ENCODE measurements at places on chromosomes 13 and 19.

GRCh38 chr13:99157046-99157445 is 43.6 kb upstream of the UBAC2 start:
- no peak for DNase-seq

DNA sequence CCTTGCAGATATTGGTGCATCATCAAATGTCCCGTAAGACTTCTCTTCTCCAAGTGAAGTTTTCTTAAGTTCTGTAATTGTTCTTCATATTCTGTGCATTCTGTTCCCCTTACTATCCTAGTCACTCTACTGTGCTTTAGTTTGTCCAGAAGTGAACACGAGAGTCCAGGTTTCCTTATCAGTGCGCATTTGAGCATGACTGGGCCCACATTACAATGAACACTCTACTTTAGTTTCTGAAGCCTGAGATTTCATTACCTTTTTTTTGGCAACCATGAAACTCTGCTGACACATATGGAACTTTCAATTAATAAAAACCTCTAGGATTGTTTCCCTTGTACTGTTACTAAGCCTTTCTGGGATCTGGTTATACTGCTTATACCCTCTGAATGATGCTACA is 270.0 kb downstream of the KCNRG start:
- no peak for DNase-seq

- DNase-seq = no peak
These were observed 1317.0 kb downstream of the PCDH9 start for GRCh38 chr13:65913173-65913572.

DNA sequence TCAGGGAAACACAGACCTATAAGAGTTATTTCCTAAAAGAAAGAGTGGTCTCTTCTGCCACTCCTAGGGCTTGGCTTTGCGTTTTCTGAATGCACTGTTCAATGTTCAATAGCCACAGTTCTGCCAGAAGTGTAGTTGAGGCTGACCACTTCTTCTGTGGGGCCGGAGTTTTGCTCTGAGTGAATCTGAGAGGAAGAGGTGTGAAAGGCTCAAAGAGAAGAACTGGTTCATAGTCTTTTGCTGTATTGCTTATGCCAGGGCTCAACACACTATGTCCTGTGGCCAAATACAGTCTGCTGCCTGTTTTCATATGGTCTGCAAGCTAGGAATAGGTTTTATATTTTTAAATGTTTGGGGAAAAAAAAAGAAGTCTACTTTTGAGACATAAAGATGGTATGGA is 128.2 kb downstream of the STOML3 start:
- no peak for DNase-seq

DNA sequence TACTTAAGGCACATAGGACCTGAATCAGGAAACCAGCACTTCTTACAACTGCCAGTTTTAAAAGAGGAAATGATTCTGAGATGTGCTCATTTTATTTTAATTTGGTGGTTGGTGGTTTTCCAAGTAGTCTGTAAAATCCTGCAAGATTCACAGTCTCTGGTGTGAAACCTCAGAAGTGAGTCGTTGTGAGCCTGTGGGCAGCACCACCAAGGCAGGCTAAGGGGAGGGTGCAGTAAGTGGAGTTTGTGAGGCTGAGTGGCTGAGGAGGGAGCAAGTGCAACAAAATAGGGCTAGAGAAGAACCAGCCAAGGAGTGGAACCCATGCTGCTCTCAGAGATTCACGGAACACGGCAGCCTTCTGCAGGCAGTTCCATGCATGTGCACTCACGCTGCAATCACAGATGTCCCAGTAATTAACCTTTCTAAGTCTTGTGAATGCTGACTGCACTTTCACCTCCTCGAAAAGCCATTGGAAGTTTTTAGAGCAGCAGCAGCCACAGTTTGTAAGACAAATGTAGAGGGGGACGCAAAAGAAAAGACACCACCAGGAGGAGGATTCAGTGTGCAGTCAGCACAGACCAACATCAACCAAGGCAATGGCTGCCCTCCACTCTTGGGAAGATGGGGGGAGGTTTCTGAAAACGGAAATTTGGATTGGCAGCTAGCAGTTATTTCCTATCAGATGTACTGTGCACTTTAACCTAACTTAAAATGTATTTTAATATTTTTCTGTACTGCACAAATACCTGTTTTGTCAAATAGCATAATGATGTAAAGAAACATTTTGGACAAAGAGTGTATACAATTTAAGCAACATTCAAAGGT is 44.9 kb downstream of the ESD start:
- DNase-seq = no peak

DNA sequence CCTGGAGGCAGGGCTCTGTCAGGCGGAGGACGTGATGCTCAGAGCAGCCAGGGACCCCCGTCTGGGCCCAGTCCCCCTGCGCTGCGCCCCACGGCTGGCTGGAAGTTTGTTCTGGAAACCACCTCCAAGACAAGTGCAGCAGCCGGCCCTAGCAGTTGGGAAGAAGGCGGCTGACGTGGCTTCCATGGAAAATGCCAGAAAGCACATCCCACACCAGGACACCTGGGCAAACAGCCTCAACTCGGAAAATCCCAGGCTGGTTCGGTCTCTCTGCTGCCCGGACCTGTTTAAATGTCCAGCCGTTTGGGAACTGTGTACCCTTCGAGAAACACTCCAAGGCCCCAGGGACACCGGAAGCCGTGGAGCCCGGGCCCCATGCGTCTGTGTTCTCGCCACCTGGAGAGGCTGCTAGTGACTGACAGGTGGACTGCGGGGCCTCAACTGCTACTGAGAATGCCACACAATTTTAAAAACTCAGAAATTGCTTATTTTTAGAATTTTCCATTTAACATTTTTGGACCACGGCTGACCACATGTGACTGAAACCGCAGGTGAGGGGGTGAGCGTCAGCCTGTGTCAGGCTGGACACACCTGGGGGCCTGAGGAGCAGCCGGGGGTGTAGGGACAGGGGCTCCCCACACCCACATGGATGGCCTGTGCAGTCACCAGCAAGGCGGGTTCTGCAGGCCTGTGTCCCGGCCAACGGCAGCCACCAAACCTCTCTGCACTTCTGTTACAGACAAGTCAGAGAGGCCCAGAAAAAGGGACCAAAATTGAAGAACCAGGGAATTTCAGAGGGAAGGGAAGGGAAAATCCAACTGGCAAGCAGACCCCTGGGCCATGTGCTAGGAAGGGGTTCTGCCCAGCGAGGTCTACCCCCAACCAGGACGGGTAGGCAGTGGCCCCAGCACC is 31.7 kb downstream of the RASA3 start:
- no peak for DNase-seq

DNA sequence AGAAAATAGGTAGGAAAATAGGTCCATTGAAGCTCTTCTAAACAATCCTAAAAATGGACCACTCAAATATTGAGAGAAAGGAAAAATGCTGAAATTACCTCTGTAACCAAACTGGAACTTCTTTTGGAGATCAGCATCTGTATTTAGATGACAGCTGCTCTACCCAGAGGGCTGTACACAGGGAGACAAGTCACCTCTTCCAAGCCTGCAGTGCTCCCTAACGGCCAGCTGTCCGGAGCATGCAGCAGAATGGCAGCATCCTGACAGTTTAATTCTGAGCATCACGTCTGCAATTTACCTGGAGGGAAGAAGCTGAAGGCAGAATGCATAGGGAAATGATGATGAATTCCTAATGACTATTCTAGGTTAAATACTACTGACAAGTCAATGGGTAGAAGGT is 62.8 kb upstream of the DIAPH3 start:
- DNase-seq = no peak

DNA sequence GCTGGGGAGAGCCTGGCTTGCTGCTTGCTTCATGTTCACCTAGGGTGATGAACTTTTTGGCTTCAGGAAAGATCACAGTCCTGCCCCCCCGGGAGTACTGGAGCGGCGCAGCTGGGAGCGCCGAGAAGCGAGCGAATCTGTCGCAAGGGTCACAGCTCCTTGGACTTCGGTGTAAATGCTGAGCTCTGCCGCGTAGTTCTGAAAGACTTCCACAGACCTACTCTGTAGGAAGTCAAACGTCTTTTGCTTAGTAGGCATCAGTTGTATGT is 2.7 kb downstream of the ING1 start:
- DNase-seq = no peak

GRCh38 chr13:31138515-31138914 is 23.2 kb downstream of the HSPH1 start:
- no peak for DNase-seq

GRCh38 chr13:33678906-33679657 is 138.9 kb upstream of the RFC3 start:
- no peak for DNase-seq

DNA sequence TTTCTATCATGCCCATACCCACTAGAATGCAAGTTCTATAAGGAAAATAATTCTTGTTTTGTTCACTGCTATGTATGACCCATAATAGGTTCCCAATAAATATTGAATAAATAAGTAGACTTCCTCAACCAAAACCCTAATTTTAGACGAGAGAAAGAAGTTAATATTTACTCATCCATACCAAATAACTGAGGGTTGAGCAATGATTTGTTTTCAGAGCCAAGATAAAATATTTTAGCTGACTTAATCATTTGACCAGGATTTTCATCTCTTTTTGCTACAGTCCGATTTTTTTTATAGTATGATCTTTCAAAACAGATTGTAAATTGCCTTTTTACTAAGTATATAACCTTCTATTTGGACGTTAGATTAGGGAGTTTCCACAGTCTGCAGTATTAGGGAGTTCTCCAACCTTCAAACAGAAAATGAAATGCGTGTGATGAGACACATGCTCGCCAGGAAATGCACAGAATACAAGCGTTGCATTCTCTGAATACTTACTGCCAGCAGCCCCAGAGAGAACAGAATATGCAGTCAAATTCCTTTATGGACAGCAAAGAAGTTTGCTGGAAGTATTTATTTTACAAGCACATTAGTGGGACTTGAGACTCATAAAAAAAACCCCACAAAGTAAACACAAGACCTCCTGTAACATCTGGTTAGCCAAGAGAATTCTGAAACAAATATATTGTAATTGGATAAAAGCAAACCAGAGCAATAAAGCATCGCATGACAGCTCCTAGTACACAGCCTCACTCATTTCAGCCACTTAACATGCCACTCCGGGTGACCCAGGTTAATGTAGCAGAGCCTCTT is 230.0 kb downstream of the MYO16 start:
- DNase-seq = no peak

- no peak for DNase-seq
These were observed 2.3 kb downstream of the ADGRE2 start for GRCh38 chr19:14775869-14776586.

DNA sequence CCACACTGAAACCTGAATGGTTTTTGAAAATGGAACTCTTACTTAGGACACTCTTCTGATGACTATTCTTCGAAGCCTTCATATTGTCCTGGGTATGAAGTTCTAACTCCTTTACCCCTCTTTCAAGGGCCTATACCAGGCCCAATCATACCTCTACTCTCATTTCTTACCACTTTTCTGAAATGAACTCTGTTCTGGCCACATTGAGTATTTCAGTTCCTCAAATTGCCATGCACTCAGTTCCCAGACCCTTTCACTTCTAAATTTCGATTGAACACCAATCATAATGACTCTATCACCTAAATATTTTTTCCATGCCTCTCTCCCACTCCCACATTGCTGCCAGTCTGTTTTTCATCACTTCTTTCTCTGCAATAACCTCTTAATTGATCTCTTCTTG is 53.7 kb downstream of the LACC1 start:
- no peak for DNase-seq

DNA sequence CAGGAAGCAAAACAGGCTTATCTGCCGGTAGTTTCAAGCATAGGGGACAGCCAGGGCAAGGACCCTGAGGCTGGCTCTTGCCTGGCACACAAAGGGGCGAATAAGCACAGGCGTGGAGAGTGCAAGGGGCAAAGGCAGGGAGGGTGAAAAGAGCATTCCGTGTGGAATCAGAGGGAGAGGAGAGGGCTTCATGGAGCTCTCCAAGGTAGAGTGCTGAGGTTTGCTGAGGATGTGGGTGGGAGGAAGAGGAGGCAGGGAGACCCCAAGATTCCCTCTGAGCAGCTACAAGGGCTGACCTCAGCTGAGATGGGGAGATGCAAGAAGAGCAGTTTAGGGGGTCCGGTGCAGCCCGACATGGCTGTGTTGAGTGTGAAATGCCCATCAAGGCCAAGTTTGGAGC is 36.5 kb upstream of the ZNRF4 start:
- DNase-seq = no peak

GRCh38 chr13:90253806-90254205 is 1093.7 kb upstream of the MIR17HG start:
- DNase-seq = no peak

GRCh38 chr19:16064209-16064889 is 11.9 kb upstream of the TPM4 start:
- DNase-seq = no peak

DNA sequence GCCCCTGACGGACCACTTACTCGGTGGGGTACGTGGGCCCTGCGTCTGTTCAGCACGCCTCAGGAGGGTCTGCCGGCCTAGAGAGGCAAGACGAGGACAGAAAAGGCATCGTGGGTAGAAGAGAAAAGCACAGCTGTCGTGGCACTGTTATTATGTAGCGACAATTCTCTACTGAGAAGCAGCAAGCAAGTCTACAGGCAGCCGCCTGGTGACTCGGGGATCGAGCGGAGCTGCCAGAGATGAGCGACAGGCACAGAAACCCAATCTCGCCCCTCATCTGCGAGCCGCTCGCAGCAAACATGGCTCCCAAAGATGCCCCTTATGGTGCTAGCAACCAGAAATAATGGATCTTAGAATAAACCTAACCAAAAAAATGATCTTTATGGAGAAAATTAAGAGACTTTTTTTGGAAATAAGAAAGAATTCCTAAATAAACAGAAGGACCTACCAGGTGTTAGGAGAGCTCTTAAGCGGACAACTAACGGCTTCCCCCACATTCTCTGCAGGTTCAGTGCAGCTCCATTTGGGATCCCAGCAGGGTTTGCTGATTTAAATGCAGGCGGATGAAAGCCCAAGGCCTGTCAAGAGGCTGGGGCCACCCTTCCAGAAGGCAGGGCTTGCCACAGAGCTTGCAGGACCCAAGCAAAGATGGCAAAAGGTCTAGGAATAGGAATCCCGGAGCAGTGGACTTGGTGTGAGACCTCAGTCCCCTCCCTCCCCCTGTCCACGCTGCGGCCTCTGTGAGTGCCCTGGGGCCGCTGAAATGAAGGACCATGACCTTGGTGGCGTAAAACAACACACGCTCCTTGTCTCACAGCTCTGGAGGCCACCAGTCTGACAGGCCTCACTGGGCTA is 152.6 kb downstream of the KDM4B start:
- no peak for DNase-seq

DNA sequence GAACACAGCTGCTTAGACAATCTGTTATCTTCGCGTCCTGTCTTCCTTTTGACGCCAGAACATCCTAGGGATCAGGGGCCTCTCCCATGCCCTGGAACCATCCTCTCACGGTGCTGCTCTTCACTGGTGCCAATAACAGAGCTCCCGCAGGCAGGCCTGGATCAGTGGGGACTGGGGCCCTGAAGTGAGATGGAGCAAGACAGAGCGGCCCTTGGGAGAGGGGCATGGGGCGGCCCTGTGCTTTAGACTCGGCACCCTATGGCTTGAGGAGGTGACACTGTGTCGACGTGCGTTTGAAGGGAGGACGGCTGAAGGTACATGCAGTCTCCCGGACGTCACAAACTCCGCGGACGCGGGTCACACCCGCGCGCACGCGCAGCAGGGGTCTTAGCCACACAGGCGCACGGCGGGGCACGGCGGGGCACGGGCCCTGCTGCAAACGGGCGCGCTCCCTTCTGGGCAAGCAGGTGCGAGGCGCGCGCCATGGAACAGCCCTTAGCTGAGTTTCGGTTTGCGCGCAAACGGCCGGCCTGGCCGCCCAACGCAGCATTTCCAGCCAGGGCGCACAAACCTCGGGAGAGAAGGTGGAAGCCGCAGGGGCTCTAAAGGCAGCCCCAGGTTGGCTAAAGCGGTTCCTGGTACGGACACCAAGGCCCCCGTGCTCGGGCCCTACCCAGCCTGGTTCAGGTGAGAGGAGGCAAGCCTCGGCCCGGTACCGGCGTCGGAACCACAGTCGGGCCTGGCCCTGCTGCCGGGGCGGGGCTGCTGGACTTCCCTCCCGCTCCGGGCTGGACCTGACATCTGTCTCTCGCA is 16.5 kb upstream of the RNF17 start:
- DNase-seq = no peak

All from NCI-H1048 (cell line).